ENCODE measurements at places on chromosomes 11 and 22. TPM values are rescaled to one million over a fixed set of nuclear protein-coding genes. Genes with fewer than 3 reads are reported as not detected.
A peak's percentile ranks its signal among the peaks of the same experiment; 100 is the strongest.

IFITM5 gene
- total RNA-seq, result not detected

PLAAT4 gene
- total RNA-seq, result 1.00 TPM

KIF18A gene
- 22.8 TPM for total RNA-seq

RTCB gene
- total RNA-seq, result 167 TPM

WT1 gene
- 0.38 TPM for total RNA-seq

OTOG gene
- total RNA-seq, result not detected

SCYL1 gene
- total RNA-seq, result 65.9 TPM

FAT3 gene
- total RNA-seq, result not detected

MS4A14 gene
- total RNA-seq, result not detected

MPEG1 gene
- total RNA-seq, result not detected

DNA sequence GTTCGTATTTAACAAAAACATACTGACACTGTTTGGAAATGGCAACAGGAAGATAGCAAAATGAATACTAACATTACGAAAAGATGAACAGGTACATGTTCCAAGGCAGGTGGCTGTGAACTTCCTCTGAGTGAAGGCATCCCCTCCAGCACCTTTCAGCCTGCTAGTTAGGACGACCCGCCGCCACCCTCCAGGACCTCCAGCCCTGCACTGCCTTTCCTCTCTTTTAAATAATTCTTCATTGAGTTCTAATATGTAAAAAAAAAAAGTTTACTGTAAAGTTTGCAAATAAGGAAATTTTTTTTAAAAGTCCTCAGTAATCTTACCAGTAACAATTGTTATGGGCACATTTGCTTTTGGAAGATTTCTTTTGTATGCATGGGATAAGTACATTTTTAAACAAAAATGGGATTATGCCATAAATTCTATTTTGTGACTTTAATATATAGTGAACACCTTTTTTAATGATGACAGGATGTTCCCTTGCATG, 6.0 kb downstream of the NEAT1 start:
- DNase-seq, result no peak
- 0 out of 2 replicates have a peak overlapping the region, but pooled peaks have one; percentile 51 for H3K4me3 ChIP-seq
- no peaks in the 10 kb centered on the region for H3K27me3 ChIP-seq

DNA sequence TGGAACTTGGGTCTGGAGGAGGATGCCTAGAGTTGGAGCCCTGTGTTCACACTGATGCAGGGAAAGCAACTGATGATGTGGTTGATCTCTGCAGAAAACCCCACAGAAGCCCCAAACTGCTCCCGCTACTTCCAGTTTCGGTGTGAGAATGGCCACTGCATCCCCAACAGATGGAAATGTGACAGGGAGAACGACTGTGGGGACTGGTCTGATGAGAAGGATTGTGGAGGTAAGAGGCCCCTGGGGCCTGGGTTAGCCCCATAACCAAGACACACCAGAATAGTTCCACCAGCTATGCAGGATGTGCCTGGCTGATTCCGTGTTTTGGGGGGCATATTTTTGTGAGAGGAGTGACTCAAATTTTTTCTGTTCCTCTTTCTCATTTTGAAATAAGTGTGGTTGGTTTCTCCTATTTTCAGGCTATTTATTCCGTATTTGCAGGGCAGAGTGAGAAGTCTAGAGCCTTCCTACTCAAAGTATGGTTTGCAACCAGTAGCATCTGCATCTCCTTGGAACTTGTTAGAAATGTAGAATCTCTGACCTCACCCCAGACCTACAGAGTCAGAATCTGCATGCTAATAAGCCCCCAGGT, 137.3 kb upstream of the SORL1-AS1 start:
- H3K27ac ChIP-seq, result no peak overlapping the region
- no peaks in the 10 kb centered on the region for H3K4me1 ChIP-seq
- DNase-seq, result no peak
- peaks cover 49% of the 10 kb centered on the region for H3K36me3 ChIP-seq
- H3K4me3 ChIP-seq, result no peak overlapping the region
- H3K27me3 ChIP-seq, result no peaks in the 10 kb centered on the region

- DNase-seq, result no peak
- H3K4me1 ChIP-seq, result no peaks in the 10 kb centered on the region
- no peaks in the 10 kb centered on the region for H3K36me3 ChIP-seq
These were observed 392.8 kb upstream of the CCDC90B start for GRCh38 chr11:83678831-83679584.

GRCh38 chr22:45429424-45429823, 15.9 kb downstream of the RIBC2 start:
- H3K4me1 ChIP-seq, result peaks cover 16% of the 10 kb centered on the region
- no peak overlapping the region for H3K27ac ChIP-seq
- H3K27me3 ChIP-seq, result peaks cover 5% of the 10 kb centered on the region
- H3K4me3 ChIP-seq, result no peak overlapping the region

DNA sequence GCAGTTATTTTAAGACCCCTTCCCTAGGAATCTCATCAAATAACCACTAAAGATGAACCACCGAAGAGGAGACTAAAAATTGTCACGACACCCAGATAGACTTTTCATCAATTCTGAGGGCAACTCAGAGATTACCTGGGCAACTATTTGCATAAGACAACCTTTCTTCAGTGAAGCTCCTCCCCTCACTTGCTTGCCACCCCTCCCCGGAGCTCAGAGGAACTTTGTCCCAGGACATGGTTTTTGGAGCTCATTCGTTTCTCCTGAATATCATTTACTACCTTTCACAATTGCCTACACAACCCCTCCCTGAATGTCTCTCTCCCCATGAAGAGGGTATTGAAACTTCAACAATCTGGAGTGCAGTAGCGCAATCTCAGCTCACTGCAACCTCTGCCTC, 3.9 kb downstream of the AGBL2 start:
- no peak for DNase-seq
- H3K27ac ChIP-seq, result no peak overlapping the region
- H3K4me1 ChIP-seq, result peaks cover 22% of the 10 kb centered on the region
- H3K4me3 ChIP-seq, result no peak overlapping the region
- H3K27me3 ChIP-seq, result no peaks in the 10 kb centered on the region
- H3K36me3 ChIP-seq, result no peaks in the 10 kb centered on the region

- H3K27me3 ChIP-seq, result no peaks in the 10 kb centered on the region
- H3K27ac ChIP-seq, result no peak overlapping the region
- H3K36me3 ChIP-seq, result no peaks in the 10 kb centered on the region
- no peaks in the 10 kb centered on the region for H3K4me1 ChIP-seq
These were observed 1073.0 kb downstream of the BRD1 start for GRCh38 chr22:48754611-48755058.

DNA sequence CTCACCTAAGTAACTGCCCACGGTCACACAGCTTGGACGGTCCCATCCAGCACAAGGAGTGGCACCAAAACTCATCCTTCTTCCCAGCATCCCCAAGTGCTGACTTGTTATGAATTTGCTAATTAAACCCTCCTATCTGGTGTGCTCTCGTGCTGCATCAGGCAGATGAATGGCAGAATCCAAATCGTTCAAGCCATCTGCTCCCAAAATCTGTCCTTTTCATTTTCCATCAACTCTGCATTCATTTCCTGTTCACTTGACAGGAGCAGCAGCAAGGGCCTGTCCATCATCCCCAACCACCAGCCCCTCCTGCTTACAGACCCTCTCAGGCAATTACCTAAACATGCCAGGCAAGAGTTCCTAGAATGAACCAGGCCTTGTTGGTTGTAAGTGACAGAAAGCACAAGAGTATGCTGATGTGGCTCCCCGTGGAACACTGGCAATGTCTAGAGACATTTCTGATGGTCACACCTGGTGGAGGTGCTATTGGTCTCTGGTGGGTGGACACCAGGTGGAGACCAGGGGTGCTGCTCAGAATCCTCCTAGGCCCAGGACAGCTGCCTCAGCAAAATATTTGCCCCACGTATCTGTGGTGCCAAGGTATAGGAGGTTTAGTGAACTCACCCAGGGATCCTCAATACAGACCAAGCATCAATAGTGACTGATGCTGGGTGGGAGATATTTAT, 832.5 kb downstream of the TBC1D22A start:
- H3K4me1 ChIP-seq, result no peaks in the 10 kb centered on the region
- peaks cover 18% of the 10 kb centered on the region for H3K27me3 ChIP-seq
- no peak overlapping the region for H3K4me3 ChIP-seq
- no peaks in the 10 kb centered on the region for H3K36me3 ChIP-seq
- H3K27ac ChIP-seq, result no peak overlapping the region

- H3K4me3 ChIP-seq, result no peak overlapping the region
- DNase-seq, result peak; percentile 9
- H3K27me3 ChIP-seq, result no peaks in the 10 kb centered on the region
- no peaks in the 10 kb centered on the region for H3K36me3 ChIP-seq
- H3K4me1 ChIP-seq, result no peaks in the 10 kb centered on the region
- H3K27ac ChIP-seq, result no peak overlapping the region
These were observed 154.1 kb downstream of the MYO18B start for GRCh38 chr22:25896098-25896497.

DNA sequence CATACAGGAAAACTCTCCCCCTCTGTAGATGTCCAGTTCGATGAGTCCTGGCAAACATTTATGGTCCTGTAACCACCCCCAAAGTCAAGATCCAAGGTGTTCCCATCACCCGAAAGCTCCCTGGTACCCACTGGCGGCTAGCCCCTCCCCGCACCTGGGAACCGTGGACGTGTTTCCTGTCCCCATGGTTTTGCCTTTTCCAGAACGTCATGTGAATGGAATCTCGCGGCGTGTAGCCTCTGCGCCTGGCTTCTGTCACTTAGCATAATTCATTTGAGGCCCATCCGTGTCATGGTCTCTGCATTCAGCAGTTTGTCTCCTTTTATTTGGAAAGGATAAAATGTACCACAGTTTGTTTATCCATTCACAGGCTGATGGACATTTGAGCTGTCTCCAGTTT, 106.3 kb downstream of the KCNQ1 start:
- peaks cover 6% of the 10 kb centered on the region for H3K27me3 ChIP-seq
- H3K4me3 ChIP-seq, result no peak overlapping the region
- H3K36me3 ChIP-seq, result no peaks in the 10 kb centered on the region
- no peak overlapping the region for H3K27ac ChIP-seq
- no peak for DNase-seq

GRCh38 chr11:11710556-11710955, 88.8 kb upstream of the GALNT18 start:
- H3K4me3 ChIP-seq, result no peak overlapping the region
- H3K27me3 ChIP-seq, result peaks cover 13% of the 10 kb centered on the region
- no peaks in the 10 kb centered on the region for H3K4me1 ChIP-seq
- DNase-seq, result no peak
- H3K27ac ChIP-seq, result no peak overlapping the region

DNA sequence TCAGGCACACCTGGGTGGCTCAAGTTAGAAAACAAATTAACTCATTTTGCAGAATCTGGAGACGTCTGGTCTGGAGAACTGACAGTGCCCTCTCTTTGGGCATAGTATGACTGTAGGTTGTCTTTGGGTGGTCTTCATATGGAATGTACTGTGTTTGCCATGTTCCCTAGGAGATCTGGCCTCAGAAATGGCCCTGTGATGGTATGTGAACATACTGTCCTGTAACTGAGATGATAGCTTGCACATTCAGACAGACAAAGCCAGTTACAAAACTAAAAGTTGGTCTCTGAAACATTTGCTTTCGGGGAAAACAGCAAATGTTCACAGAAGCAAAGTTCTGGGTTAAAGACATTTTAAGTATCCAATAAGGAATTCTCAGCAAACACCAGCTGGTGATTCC, 29.7 kb downstream of the CD44 start:
- H3K4me1 ChIP-seq, result peaks cover 13% of the 10 kb centered on the region
- no peak overlapping the region for H3K27ac ChIP-seq
- no peaks in the 10 kb centered on the region for H3K27me3 ChIP-seq
- DNase-seq, result no peak

DNA sequence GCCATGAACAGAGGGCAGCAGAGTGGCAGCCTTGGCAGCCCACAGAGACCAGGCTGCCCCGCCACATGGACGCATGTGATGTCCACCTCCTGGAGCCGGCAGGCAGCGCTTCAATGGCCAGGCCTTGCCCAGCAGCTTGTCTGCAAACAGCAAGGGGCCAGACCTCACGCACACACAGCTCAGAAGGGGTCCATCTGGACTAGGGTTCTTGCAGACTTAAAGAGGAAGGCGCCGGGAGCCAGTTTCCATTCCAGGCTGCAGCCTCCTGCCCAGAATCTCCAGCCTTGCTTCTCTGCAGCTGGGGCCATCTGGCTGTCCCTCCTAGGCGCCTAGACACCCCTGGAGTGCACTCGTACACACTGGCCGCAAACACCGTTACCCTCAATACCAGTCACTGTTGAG, 91.9 kb upstream of the TMEM45B start:
- no peak overlapping the region for H3K27ac ChIP-seq
- no peak for DNase-seq
- no peak overlapping the region for H3K4me3 ChIP-seq
- no peaks in the 10 kb centered on the region for H3K36me3 ChIP-seq

- no peak for DNase-seq
- no peak overlapping the region for H3K27ac ChIP-seq
- H3K4me3 ChIP-seq, result no peak overlapping the region
- H3K27me3 ChIP-seq, result no peaks in the 10 kb centered on the region
- H3K36me3 ChIP-seq, result no peaks in the 10 kb centered on the region
These were observed 47.1 kb downstream of the BMAL1 start for GRCh38 chr11:13324709-13325108.

DNA sequence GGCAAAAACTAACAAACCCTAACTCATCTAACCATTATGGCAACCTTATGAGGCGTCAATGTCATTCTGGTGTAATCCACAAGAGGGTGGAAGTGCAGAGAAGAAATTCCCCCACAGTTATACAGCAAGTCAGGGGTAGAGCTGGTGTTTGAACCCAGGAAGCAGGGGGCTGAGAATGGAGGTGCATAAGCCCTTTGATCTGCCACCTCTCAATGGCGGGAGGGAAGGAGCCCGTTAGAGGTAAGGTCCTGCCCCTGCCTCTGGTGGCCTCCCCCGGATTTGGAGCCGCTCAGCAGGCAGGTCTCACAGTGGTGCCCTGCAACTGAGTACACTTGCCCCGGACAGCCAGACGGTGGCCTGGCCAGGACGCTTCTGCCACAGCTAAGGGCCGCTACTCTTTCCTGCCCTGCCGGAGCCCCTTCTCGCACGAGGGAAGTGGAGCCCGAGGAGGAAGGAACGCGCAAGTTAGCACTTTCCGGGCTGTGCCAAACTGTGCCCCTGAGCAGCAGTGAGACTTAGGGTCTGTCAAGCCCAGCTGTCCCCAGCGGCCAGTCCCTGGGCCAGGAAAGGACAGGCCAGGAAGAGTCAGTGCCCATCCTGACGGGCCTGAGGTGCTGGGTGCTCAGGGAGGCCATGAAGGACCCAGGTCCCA, 1.1 kb downstream of the FXYD2 start:
- H3K4me3 ChIP-seq, result peak overlapping the region; percentile 54
- no peak for DNase-seq

- DNase-seq, result no peak
- H3K36me3 ChIP-seq, result peaks cover 27% of the 10 kb centered on the region
These were observed 19.7 kb upstream of the MYRF start for GRCh38 chr11:61732705-61733104.

- no peaks in the 10 kb centered on the region for H3K36me3 ChIP-seq
- DNase-seq, result no peak
- H3K27ac ChIP-seq, result no peak overlapping the region
- peaks cover 1% of the 10 kb centered on the region for H3K27me3 ChIP-seq
These were observed 133.4 kb upstream of the E2F8 start for GRCh38 chr11:19374151-19374569.

GRCh38 chr11:80487952-80488351, 1047.1 kb upstream of the TENM4 start:
- H3K27me3 ChIP-seq, result no peaks in the 10 kb centered on the region
- DNase-seq, result no peak
- H3K4me1 ChIP-seq, result no peaks in the 10 kb centered on the region
- H3K4me3 ChIP-seq, result no peak overlapping the region

Measured in HepG2 (cell line).